ENCODE measurements at places on chromosomes 4 and X. TPM values are rescaled to one million over a fixed set of nuclear protein-coding genes. Genes with fewer than 3 reads are reported as not detected.

Gene SH3RF1
- not detected for total RNA-seq

Gene ADH4
- not detected for total RNA-seq

Gene NEUROG2
- total RNA-seq: 0.12 TPM

Gene STAG2
- total RNA-seq: 112 TPM

Gene MAOB
- not detected for total RNA-seq

Gene KLHL13
- total RNA-seq: 0.09 TPM

DNA sequence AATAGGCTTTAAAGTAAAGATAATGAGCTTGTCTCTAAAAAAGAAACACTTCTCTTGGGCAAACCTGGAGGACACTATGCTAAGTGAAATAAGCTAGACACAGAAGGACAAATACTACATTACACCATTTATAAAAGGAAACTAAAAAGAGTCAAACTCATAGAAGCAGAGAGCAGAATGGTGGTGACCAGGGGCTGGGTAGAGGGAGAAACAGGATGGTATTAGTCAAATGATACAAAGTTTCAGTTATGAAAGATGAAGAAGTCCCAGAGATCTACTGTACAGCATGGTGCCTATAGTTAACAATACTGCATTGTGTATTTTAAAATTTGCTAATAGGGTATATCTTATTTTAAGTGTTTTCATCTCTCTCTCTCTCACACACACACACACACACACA lies 28.5 kb downstream of the ACSL4 start:
- H3K4me3 ChIP-seq: no peak overlapping the region
- H3K27me3 ChIP-seq: no peaks in the 10 kb centered on the region
- no peak overlapping the region for H3K27ac ChIP-seq
- no peak for DNase-seq
- H3K36me3 ChIP-seq: peaks cover 15% of the 10 kb centered on the region

DNA sequence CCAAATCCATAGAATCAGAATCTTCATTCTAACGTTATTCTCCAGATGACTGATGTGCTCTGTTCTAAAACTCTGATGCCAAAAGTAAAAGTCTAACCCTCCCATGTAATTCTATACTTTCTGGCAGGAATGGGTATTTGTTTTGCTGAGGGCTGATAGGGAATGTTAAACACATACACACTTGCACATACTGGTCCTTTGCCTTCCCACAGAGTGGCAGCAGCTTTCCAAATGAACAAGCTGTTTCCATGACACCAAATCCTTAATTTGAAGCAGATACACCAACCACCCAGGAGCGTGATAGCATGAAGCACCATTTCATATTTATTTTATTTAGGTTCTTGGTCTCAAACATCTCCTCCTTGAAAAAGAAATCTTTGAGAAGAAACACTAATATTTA lies 155.5 kb upstream of the PRDX4 start:
- no peak for DNase-seq
- no peaks in the 10 kb centered on the region for H3K27me3 ChIP-seq
- H3K4me1 ChIP-seq: no peaks in the 10 kb centered on the region
- no peaks in the 10 kb centered on the region for H3K36me3 ChIP-seq
- H3K27ac ChIP-seq: no peak overlapping the region

GRCh38 chrX:32514986-32515385 lies 696.4 kb downstream of the DMD start:
- H3K27me3 ChIP-seq: no peaks in the 10 kb centered on the region
- H3K4me3 ChIP-seq: no peak overlapping the region
- no peak overlapping the region for H3K27ac ChIP-seq
- no peak for DNase-seq
- H3K36me3 ChIP-seq: no peaks in the 10 kb centered on the region
- H3K4me1 ChIP-seq: no peaks in the 10 kb centered on the region

- no peaks in the 10 kb centered on the region for H3K36me3 ChIP-seq
- H3K4me1 ChIP-seq: no peaks in the 10 kb centered on the region
- DNase-seq: no peak
Measured at GRCh38 chr4:157992038-157992705, 180.7 kb downstream of the GASK1B start.

- H3K27me3 ChIP-seq: no peaks in the 10 kb centered on the region
- H3K27ac ChIP-seq: no peak overlapping the region
- H3K4me1 ChIP-seq: no peaks in the 10 kb centered on the region
- no peak for DNase-seq
- no peak overlapping the region for H3K4me3 ChIP-seq
Measured at GRCh38 chr4:188016754-188017153, 21.2 kb downstream of the ZFP42 start.
